ENCODE measurements at places on chromosomes 2 and 18. TPM values are rescaled to one million over a fixed set of nuclear protein-coding genes. Genes with fewer than 3 reads are reported as not detected.
A peak's percentile ranks its signal among the peaks of the same experiment; 100 is the strongest.

VIL1 gene
- not detected for total RNA-seq

DOK6 gene
- total RNA-seq = 2.8 TPM

TRABD2A gene
- 2.0 TPM for total RNA-seq

LYPD6B gene
- 0.49 TPM for total RNA-seq

KCMF1 gene
- 39.4 TPM for total RNA-seq

MREG gene
- total RNA-seq = 3.3 TPM

SH3RF3 gene
- 15.8 TPM for total RNA-seq

PSMA8 gene
- total RNA-seq = not detected

TWSG1 gene
- total RNA-seq = 173 TPM

ANKMY1 gene
- total RNA-seq = 12.0 TPM

EMILIN1 gene
- total RNA-seq = 209 TPM

GCG gene
- total RNA-seq = not detected

CPS1 gene
- 1.5 TPM for total RNA-seq

HOXD12 gene
- not detected for total RNA-seq

SLC19A3 gene
- 0.69 TPM for total RNA-seq

NEU4 gene
- 2.0 TPM for total RNA-seq

MAPK4 gene
- total RNA-seq = 9.3 TPM

DNA sequence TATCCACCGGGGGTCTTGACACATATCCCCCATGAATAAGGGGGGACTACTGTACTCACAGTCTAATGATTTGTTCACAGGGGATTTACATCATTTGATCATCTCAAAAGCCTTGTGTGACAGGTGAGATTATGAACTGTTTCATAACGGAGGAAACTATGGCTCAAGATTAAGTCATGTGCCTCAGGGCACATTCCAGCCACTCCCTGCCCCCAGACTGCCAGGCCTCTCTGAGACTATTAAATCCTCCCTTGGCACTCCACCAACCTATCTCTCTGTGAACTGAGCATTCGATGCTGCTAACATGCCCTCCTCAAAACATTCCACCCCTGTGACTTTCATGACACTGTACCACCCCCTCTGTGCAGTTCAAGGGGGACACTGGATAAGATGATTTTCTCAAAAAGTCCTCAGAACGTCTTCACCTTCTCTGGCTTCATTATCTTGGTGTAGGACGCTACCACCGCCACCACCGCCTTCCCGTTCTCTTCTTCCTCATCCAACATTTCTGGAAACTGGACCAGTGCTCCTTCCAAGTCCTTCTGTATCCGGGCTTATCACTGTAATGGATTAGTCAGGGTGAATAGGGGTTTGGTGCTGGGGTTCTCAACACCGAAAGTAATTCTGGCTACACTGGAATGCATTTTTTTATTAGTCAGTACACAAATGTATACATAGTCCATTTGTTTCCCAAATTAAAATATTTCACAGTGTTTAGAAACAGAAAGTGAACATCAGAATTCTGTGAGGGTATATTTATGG, 169.6 kb downstream of the KCNS3 start:
- ATAC-seq = no peak

- ATAC-seq = no peak
Observed at GRCh38 chr18:2707551-2708168, 52.1 kb downstream of the SMCHD1 start.

GRCh38 chr2:211724933-211725332, 813.7 kb downstream of the ERBB4 start:
- no peak for ATAC-seq

- peak; percentile 61 for ATAC-seq
Observed at GRCh38 chr18:31977270-31977872, 34.4 kb upstream of the TRAPPC8 start.

GRCh38 chr2:212052412-212053159, 486.0 kb downstream of the ERBB4 start:
- ATAC-seq = no peak

DNA sequence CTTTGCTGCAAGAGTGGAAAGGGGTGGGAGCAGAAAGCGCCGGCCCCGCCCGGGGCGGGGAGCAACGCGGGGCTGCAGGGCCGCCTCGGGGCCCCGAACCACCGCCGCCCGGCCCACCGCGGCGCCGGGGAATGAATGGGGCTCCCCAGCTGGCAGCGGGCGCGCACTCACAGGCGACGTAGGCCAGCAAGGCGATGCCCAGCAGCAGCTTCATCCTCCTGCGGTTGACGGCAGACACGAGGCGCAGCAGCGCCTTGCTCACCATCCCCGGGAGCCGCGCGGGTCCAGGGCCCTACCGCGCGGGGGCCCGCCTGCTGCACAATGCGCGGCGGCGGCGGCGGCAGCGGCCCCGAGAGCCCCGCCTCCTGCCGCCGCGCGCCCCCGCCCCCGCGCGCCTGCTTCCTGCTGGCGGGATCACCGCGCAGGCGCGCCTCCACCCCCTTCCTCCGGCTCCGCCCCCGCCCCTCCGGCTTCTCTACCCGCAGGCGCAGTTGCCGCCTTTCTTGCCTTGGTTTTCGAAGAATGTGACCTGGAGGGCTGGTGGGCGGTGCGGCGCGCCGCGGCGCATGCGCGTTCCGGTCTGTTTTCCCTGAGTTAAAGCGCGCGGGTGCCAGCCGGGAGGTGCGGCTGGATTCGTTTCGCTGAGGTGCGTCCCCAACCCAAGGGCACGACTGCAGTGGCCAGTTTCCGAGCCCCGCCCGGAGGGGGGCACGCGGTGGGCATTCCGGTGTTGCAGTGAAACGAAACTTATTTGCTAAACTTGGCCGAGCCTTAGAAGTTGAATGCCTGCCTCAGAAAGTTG, at the start of gene UXS1:
Gene UXS1, minus strand, starts transcription at position 325 of the 802 bp plus-strand sequence. Its CDS starts 60 bp downstream, at position 265.
- ATAC-seq = peak; percentile 96

DNA sequence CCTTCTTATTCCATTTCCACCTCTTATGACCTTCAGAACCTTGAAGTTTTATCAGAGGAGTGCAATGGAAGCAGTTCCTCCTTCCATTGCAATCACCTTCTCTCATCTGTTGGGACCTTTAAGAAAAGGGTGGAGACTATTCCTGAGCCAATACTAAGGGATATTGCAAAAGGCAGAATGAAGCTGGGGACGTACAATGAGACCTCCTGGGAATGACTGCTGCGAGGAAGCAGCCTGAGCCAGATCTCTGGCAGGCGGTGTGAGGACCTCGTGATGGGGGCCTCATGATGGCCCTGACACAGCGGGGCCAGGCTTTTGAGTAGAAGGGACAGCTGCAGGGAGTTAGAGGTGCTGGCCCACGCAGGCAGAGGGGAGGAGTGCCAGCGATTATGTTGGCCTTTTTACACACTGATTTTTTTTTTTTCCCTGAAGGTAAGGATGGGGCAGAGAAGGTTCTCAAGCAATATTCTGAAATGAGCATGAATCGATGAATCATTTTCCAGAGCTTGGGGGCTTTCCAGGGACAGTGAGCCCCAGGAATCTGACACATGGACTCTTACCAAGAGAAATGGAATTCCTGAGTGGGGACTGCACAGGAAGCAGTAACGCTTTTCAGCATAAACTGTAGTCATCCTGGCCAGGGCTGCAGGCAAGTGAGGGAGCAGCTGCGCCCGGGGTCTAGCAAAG, 40.0 kb upstream of the LAPTM4A start:
- peak; percentile 93 for ATAC-seq

DNA sequence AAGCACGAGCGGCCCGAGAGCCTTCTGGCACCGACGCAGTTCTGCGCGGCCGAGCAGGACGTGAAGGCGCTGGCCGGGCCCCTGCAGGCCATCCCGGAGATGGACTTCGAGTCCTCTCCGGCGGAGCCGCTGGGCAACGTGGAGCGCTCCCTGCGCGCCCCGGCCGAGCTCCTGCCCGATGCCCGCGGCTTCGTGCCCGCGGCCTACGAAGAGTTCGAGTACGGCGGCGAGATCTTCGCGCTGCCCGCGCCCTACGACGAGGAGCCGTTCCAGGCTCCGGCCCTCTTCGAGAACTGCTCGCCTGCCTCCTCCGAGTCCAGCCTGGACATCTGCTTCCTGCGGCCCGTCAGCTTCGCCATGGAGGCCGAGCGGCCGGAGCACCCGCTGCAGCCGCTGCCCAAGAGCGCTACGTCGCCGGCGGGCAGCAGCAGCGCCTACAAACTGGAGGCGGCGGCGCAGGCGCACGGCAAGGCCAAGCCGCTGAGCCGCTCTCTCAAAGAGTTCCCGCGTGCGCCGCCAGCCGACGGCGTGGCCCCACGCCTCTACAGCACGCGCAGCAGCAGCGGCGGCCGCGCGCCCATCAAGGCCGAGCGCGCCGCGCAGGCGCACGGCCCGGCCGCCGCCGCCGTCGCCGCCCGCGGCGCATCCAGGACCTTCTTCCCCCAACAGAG, 70.4 kb downstream of the ARHGEF33 start:
- ATAC-seq = peak; percentile 94

DNA sequence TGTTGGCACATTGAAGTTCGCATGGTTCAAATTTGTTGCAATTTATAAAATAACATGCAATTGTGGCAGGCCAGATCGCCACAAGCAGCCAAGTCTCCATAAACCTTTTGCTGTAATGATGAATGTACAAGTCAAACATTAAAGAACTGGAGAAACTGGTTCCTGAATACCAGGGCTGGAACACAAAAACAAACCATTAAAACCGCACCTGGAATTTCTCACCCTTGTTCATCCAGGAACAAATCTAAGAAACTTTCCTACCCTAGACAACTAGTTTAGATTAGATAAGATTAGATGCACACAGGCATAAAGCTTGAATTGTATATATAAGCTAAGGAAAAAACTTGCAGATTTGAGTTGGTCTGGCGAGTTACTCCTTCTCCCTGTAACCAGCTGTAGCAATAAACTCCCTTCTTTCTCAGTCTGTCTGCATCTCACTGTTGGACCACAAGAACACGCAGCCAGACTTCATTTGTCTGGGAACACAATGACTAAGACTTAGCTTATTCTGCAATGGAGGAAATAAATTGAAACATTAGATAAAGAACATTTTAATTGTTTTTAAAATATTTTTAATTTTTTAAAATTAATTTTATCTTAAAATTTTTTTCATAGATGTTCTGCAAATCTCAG, 1835.5 kb upstream of the LRRTM1 start:
- no peak for ATAC-seq

- ATAC-seq = no peak
Observed at GRCh38 chr18:61286867-61287266, 46.4 kb upstream of the CDH20 start.

DNA sequence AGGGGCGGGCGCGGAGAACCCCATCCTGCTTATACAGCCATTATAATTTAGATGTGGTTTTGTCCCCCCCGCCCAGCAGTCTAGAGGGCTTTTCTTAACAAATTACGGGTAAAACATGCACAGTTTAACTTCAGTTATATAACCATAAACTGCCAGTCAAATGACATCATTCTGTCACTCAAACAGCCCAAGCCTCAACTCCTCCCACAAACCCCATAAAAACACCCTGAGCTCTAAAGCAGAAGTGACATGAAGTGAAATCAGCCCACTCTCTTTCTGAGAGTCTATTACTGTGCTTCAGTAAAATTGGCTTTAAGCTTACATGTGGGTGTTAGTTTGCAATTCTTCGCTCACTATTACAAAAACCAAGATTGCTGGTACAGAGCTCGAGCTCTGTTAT, 705.1 kb upstream of the GCFC2 start:
- ATAC-seq = no peak

DNA sequence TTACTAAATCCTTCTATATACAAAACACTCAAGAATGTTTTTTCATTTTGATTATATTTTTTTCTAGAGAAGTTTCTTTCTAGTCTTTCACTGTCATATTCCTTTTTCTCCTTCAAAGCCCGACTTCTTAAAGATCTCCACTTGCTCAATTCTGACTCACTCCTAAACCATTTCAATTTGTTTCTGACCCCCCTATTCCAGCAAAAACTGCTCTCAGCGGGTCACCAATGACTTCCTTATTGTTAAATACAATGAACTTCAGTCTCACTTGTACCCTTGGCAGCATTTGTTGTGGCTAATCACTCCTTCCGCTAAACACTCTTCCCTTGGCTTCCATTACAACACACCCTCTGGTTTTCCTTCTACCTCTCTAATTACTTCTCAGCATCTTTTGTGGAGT, 111.1 kb upstream of the RBBP8 start:
- ATAC-seq = no peak

GRCh38 chr2:38610851-38611801, 8.4 kb upstream of the HNRNPLL start:
- ATAC-seq = no peak

GRCh38 chr2:237791977-237792727, 6.4 kb upstream of the RBM44 start:
- no peak for ATAC-seq

GRCh38 chr2:41803361-41803760, 244.5 kb upstream of the PKDCC start:
- ATAC-seq = no peak

DNA sequence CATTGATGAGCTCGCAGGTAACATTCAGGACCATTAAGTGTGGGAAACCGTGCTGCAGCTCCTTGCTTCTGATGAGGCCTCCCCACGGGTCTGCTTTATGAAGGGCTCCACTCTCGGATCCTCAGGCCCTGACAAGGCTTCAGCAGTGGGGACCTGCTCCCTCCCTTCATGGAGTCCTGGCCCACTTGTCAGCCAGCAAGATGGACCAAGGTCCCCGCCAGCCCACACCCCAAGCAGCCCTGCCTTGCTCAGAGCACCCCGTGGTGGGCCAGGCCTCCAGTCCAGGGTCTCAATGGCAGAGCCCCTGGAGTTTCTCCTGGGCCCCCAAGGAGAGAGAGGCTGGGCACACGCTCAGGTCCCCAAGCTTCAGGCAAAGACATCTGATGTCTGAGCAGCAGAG, 41.5 kb downstream of the CROCC2 start:
- no peak for ATAC-seq

- ATAC-seq = no peak
Observed at GRCh38 chr18:9328776-9329175, 5.8 kb upstream of the TWSG1 start.

- ATAC-seq = no peak
Observed at GRCh38 chr18:23032030-23032582, 99.0 kb downstream of the RBBP8 start.

- ATAC-seq = no peak
Observed at GRCh38 chr18:50053111-50053510, 141.8 kb downstream of the MYO5B start.

- ATAC-seq = no peak
Observed at GRCh38 chr2:96884299-96885094, 14.6 kb upstream of the SEMA4C start.

GRCh38 chr18:48467231-48467630, 58.0 kb upstream of the ZBTB7C start:
- no peak for ATAC-seq

GRCh38 chr18:62091487-62092120, 95.3 kb downstream of the PIGN start:
- no peak for ATAC-seq

DNA sequence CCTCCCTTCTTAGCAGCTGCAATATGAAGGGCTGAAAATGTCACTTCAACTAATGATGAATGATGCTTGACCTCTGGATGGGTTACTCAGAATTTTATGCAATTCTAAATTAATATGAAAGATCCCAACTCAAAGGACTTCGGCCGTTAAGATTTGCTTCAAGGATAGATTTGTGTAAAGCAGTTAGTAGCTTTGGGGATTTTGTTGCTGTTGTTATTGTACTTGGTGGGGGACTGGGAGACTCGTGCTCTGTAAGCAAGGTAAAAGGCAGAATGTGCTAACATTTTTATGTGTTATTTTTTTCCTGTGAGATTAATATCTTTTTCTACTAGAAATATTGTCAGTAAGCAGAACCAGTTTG, 478.8 kb downstream of the ARHGAP15 start:
- no peak for ATAC-seq
